Stimulated activated CD8-positive, alpha-beta memory T cell treated with anti-CD3 and anti-CD28 coated beads, Interleukin-4, amount 100 ng/mL, for 4 hours (primary cell): ENCODE measurements at places on chromosomes 4 and X.

- no peak for DNase-seq
Observed at GRCh38 chr4:7021930-7022664, 21.1 kb upstream of the TADA2B start.

- DNase-seq: no peak
Observed at GRCh38 chr4:158775091-158775651, 6.3 kb downstream of the FNIP2 start.

GRCh38 chrX:50432829-50433289 lies 37.8 kb downstream of the DGKK start:
- no peak for DNase-seq

GRCh38 chr4:13988353-13989305 lies 361.1 kb upstream of the BOD1L1 start:
- DNase-seq: no peak

- DNase-seq: no peak
Observed at GRCh38 chrX:74890676-74891430, 34.4 kb downstream of the NEXMIF start.

DNA sequence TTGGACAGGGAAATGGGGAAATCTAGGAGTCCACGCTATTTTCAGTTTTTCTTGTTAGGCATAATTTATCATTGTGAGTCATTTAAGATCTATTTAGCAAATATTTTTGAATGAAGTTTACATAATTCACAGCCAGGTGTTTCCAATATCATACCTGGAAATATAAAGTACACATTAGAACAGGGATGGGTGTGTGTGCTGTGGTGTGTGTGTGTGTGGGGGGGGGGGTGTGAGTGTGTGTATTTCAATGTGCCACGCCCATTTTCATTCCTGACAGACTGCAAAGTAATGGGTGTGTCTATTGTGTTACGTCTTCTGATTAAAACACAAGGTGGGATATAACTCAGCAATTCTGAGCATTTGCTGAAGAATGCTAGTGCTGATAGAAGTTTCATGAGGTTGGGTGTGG lies 33.2 kb downstream of the ARHGAP10 start:
- no peak for DNase-seq

- no peak for DNase-seq
Observed at GRCh38 chr4:82692101-82692780, 106.4 kb downstream of the SCD5 start.

GRCh38 chr4:104418286-104418685 lies 76.4 kb downstream of the CXXC4 start:
- no peak for DNase-seq

GRCh38 chrX:118928151-118928550 lies 46.3 kb upstream of the LONRF3 start:
- no peak for DNase-seq

GRCh38 chr4:25346913-25347312 lies 30.1 kb upstream of the ANAPC4 start:
- no peak for DNase-seq

GRCh38 chr4:87224141-87224923 lies 3.9 kb upstream of the KLHL8 start:
- DNase-seq: no peak

GRCh38 chr4:67447873-67448272 lies 97.4 kb downstream of the CENPC start:
- DNase-seq: no peak

DNA sequence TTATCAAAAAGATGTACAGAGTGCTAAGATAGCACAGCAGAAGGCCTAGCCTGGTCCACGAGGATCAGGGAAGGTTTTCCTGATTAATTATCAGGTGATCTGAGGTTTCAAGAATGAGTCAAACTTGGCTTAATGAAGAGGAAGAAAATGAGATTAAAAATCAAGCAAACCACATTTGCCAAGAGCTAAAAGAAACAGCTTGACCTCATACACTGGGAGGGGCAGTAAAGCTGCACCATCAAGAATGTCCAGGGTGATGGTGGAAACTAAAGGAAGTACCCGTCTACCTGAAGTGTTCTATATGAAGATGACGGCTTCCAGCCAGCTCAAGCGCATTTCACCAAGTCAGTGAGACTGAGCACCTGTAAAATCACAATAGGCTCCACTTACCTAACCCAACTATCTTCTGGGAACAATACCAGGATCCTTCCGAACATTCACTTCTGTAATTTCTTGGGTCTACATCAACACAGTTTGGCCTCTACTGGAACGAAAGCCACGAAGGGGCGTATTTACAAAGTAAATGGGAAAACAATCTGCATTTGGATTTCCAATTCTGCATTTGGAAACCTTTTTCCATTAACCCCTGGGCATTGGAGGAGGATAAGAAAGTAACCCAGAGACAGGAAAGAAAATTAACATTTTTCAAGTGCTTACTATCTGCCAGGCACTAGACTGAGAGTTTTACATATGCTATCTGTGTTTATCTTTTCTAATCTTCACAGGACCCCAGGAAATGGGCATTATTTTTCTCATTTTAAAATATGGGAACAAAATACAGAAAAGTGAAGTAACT lies 114.0 kb upstream of the DCLK2 start:
- no peak for DNase-seq

DNA sequence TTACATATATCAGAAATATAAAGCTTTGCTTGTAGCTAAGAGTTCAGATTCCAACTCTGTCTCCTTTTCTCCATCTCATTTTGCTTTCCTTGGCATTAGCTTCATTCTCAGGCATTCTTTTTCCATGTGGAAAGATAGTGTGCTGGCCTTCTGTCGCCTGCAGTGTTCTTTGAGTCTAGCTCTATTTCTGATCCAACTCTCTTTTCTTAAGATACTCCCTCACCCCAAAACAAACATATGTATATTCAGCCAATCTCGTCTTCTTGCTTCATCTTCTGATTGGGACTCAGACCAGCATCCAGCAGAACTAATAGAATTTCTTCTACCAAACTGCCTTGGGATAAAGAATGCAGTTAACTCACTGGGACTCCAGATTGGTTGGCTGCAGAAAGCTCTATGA lies 532.2 kb downstream of the MID1IP1 start:
- DNase-seq: no peak

- no peak for DNase-seq
Observed at GRCh38 chr4:118850488-118851173, 14.7 kb upstream of the SEC24D start.

GRCh38 chr4:56424697-56425514 lies 10.5 kb downstream of the PPAT start:
- no peak for DNase-seq

GRCh38 chr4:33422656-33423055 lies 2702.5 kb downstream of the PCDH7 start:
- DNase-seq: no peak

DNA sequence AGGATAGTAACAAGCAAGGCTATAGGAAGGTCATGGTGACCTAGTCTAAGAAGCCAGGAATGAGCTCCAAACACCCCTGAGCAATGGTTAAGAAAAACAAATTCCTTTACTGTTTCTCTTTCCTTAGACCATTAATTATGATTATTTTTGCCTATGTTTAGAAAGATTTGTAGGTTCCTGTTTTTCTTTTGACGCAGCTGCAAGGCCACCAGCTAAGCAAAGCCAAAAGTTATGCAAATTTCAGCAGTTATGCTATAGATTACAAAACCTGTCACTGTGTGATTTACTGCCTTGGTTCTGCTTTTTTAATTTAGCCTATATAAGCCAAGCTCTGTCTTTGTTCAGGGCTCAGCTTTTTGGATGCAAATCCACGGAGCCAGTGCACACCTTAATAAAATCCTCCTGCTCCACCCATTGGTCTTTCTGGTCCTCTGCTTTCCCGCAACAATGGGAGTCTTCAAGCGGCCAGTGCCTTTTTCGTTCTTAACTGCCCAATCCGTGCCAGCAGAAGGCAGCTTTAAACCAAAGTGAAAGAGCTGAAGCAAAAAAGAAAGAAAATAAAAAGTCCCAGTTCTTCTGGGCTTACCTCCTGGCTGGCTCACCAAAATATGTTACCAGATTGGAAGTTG lies 1.4 kb upstream of the CEP135 start:
- DNase-seq: no peak

- no peak for DNase-seq
Observed at GRCh38 chrX:53080628-53081580, 1.3 kb upstream of the TSPYL2 start.

DNA sequence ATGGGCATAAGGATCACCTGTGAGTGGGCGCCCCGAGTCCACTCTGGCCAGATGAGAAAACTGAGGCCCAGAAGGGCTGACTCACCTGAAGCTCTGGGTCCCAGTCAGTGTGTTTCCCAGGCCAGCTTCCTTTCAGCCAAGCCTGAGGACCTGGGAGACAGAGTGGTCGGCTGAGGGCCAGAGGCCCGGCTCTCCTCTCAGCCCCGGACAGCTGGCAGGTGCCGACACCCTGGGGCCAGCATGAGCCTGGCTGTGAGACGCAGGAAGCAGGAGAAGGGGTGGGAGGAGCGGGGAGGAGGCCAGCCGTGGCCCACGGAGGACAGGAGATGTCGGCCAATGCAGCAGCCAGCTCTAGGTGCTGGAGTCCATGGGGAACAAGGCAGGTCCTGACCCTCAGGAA lies 28.9 kb downstream of the ATP2B3 start:
- DNase-seq: no peak

- DNase-seq: no peak
Observed at GRCh38 chr4:141932490-141932889, 296.1 kb downstream of the IL15 start.

DNA sequence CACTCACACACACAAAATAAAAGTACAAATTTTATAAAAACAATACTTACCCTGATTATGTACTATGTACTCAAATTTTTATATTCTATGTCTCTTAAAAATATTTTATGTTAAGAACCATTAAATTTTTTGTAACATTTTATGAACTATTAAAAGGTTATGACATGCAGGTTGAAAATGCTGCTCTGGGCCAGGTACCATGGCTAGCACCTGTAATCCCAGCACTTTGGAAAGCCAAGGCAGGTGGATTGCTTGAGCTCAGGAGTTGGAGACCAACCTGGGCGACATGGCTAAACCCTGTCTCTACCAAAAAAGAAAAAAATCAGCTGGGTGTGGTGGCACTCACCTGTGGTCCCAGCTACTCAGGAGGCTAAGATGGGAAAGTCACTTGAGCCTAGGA lies 29.4 kb upstream of the SPINK2 start:
- no peak for DNase-seq

DNA sequence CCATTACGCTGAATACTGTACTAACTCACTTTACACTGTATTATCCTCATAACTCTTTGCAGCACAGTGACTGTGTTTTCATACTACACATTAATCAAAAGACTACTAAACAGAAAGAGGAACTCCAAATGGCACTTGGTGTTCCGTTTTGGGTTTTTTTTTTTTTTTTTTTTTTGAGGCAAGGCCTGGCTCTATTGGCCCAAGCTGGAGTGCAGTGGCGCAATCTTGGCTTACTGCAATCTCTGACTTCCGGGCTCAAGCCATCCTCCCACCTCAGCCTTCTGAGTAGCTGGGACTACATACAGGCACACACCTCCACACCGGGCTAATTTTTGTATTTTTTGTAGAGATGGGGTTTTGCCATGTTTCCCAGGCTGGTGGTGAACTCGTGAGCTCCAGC lies 10.7 kb downstream of the KLHL8 start:
- DNase-seq: no peak

- DNase-seq: no peak
Observed at GRCh38 chr4:147933316-147933715, 201.4 kb downstream of the ARHGAP10 start.

GRCh38 chr4:3201718-3202702 lies 46.9 kb upstream of the MSANTD1 start:
- DNase-seq: peak; percentile 24

DNA sequence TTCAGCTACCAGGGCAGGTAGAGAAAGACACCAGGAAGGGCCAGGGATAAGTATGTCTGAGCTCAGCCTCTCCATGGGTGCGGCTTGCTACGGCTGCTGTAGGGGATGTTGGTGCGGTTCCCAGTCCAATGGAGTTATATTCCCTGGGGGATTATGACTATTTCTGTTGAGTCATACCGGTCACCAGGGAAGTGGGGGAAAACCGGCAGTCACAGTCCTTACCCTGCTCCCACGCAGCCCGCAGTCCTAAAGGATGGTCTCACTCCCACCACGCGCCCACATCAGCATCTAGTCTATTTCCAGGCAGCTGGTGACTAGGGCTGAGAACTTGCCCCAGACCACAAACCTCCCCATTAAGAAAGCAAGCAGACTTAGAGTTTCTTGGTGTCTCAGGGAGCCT lies 191.6 kb downstream of the VEGFC start:
- DNase-seq: no peak

GRCh38 chrX:44971674-44972073 lies 98.7 kb downstream of the KDM6A start:
- no peak for DNase-seq

DNA sequence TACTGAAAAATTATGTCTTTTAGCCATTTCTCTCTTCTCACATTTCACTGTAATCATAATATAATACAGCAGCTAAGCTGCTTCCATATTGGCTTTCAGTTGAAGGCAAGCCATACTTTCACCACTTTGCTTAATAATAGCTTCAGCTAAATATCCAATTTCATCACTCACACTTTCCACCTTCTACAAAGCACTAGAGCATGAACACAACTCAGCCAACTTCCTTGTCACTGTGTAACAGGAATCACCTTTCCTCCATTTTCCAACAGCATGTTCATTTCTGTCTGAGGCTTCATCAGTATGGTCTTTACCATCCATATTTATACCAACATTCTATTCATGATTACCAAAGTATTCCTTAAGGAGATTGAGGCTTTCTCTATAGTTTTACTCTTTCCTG lies 219.8 kb upstream of the CTSO start:
- no peak for DNase-seq

DNA sequence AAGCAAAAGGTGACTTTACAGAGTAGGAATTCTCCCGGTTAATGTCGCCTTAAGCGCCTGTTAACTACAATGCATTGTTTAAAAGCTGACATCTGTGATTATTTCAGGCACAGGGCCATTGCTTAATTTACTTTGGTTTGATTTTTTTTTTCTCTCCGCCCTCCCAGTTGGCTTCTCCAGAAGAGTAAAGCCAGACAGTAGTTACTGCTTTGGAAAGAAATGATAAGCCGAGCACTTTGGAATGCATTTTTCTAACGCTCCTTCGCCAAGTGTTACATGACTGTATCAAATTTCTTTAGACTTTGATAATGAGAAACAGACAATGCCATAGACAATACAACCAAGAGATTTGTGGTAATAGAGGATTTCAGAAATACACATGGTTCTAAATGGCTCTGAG lies 383.0 kb upstream of the TENM3 start:
- DNase-seq: no peak

GRCh38 chr4:38566806-38567398 lies 97.1 kb upstream of the KLF3 start:
- DNase-seq: no peak

- no peak for DNase-seq
Observed at GRCh38 chrX:17537723-17538243, 162.8 kb downstream of the NHS start.

DNA sequence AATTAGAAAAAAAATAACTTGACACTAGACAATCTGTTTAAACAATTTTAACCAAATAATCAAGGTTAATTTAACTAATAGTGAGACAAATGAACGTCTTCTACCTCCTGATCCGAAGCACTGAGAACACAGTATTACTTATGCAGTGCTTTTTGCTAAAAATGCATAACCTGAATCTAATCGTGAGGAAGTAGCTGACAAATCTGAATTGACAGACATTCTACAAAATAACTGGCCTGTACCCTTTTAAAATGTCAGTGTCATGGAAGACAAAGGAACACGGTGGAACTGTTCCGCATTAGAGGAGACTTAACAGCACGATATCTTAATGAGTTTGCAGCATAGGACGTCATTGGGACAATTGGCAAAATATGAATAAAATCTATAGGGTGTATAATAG lies 631.2 kb upstream of the ZFP42 start:
- DNase-seq: no peak

- no peak for DNase-seq
Observed at GRCh38 chr4:38663090-38663800, 754 bp upstream of the KLF3 start.

GRCh38 chr4:188717661-188718060 lies 578.4 kb downstream of the TRIML1 start:
- no peak for DNase-seq
